Adrenal gland (tissue), 19 donors: ENCODE measurements at places on chromosomes 3 and 15.

DNA sequence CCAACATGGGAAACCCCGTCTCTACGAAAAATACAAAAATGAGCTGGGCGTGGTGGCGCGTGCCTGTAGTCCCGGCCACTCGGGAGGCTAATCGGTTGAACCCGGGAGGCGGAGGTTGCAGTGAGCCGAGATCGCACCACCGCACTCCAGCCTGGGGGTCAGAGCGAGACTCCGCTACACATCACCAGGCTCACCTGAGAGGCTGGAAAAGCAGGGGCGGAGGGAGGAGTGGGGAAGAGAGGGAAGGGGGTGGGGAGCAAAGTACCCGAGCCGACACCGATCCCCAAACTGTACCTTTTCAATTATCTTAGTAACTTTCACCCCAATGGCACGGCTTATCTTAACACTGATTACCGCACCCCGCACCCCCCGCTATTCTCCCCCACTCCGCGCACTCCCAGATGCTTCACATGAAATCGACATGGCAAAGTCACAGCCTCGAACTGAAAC is 46.4 kb upstream of the SYNM start:
- no peak overlapping the region for H3K27ac ChIP-seq
- H3K4me1 ChIP-seq = peaks cover 7% of the 10 kb centered on the region
- H3K36me3 ChIP-seq = no peaks in the 10 kb centered on the region
- peak; percentile 20 for DNase-seq

DNA sequence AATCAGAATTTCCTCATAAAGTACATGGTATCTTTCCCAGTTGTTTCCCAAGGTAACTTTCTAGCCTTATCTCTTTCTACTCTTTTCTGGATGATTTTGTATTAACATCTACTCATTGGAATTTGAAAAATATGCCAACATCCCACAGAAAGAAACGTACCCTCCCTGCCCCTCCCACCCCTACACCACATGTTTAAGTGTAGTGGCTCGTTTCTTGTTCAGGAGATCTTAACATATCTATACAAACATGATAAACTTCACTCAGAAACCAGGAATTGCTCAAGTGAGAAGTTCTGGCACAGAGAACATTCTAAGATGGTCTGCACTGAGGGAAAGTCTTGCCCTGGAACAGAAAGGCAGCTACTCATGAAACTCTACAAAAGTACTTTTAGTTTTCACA is 404.7 kb downstream of the SOX2 start:
- H3K4me1 ChIP-seq = no peaks in the 10 kb centered on the region
- no peak overlapping the region for H3K27ac ChIP-seq
- no peak overlapping the region for H3K4me3 ChIP-seq
- H3K27me3 ChIP-seq = no peaks in the 10 kb centered on the region
- H3K36me3 ChIP-seq = no peaks in the 10 kb centered on the region

DNA sequence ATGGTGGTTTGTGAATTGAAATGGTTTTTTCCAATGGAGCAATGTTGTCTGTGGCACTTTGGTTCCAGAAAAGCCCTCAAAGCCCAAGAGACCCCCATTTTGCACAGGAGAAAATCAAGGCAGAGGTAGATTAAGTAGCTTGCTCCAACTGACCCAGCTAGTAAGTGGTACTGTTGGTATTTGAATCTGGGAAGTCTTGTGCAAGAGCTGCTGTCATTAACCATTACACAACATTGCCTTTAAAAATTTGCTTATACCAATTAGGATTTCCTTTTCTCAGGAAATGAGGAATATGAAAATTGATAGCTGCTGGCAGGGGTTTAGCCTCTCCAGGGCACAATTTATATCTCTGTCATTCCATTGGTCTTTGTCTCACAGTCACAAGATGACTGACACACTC is 102.4 kb upstream of the UBE3A start:
- no peaks in the 10 kb centered on the region for H3K4me1 ChIP-seq
- H3K36me3 ChIP-seq = no peaks in the 10 kb centered on the region
- DNase-seq = no peak

- DNase-seq = no peak
- no peaks in the 10 kb centered on the region for H3K4me1 ChIP-seq
- no peak overlapping the region for H3K4me3 ChIP-seq
- H3K27ac ChIP-seq = no peak overlapping the region
These were observed 127.6 kb downstream of the TMCO5A start for GRCh38 chr15:38061856-38062649.

DNA sequence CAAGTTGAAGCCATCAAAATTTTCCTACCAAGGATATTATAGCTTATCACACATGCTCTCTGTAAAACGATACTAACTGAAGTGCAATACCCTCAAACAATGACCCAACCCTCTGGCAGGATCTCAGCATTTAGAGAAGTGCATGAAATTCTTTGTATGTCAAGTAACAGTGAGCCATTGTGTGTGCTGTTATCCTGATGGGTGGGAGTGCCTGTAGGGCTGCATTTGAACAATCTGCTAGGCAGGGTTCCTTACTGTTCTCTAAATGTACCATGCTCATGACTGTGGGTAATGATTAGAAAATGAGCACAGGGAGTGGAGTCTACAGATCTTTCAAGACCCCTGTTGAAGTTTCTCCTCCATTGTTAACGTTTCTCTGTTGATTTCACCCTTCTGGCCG is 398.1 kb downstream of the NSUN3 start:
- no peaks in the 10 kb centered on the region for H3K27me3 ChIP-seq
- no peak for DNase-seq
- no peaks in the 10 kb centered on the region for H3K4me1 ChIP-seq
- no peak overlapping the region for H3K27ac ChIP-seq

- no peak overlapping the region for H3K4me3 ChIP-seq
- no peaks in the 10 kb centered on the region for H3K36me3 ChIP-seq
- DNase-seq = peak; percentile 42
- no peaks in the 10 kb centered on the region for H3K27me3 ChIP-seq
- no peaks in the 10 kb centered on the region for H3K4me1 ChIP-seq
These were observed 262.0 kb upstream of the UMPS start for GRCh38 chr3:124467980-124468902.

DNA sequence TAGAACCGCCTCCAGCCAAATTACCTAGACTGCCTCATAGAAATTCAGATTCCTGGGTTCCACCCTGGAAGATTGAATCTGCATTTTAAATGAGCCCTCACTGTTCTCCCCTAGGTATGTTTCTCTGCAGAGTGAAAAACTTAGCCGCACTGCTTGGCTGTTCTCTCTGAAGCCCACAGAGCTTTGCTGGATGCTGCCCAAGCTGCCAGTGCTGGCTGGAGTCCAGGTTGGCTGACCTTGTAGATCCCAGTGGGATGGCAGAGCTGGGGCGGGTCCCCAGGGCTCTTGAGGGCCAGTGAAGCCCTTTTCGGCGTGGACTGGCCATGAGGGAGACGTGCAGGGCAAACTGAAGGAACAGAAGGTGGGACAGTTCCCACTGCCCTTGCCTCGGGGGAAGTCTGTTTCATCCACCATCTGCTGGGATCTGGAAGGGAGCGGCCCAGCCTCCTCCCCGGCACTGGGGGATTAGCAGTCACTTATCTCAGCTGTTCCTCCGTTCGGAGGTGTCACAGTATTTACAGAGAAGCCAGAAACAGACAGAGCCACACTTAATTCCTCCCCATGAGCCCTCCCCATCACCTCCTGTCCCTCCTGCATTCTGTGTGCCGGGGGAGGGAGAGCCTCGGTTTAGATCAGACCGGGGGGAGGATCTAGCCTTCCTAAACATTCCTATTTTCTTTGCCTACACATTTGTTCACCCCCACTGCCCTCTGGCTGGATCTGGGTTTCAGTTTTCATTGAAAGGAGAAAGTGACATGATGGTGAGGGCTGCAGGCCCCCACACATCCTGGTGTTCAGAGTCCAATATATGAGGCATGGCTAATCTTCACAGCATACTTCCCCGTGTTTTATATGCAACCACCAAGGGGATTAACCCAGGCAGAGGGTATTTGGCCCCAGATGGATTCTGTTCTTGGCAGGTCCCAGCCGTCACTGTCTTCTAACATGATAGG is 4.1 kb upstream of the ACTC1 start:
- no peaks in the 10 kb centered on the region for H3K36me3 ChIP-seq
- peaks cover 10% of the 10 kb centered on the region for H3K4me1 ChIP-seq
- H3K27me3 ChIP-seq = peaks cover 6% of the 10 kb centered on the region
- no peak overlapping the region for H3K4me3 ChIP-seq

DNA sequence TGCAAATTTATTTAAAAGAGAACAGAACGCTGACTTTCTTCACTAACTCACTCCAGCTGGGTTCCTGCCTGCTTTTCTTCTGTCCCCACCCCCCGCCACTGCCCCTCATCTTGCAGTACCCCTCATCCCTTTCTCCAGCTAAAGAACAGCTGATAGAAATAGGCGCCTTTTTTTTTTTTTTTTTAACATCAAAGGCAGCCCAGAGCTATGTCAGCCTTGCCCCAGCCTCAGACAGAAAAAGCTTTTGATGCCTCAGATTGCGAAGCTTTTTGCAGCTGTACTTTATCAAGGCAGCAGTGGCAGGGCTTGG is 1.8 kb downstream of the CADPS start:
- peaks cover 25% of the 10 kb centered on the region for H3K27me3 ChIP-seq
- H3K4me3 ChIP-seq = no peak overlapping the region
- H3K27ac ChIP-seq = no peak overlapping the region
- H3K36me3 ChIP-seq = no peaks in the 10 kb centered on the region
- peaks cover 9% of the 10 kb centered on the region for H3K4me1 ChIP-seq
- DNase-seq = no peak

GRCh38 chr15:41936649-41937567 is 35.4 kb downstream of the EHD4 start:
- no peaks in the 10 kb centered on the region for H3K36me3 ChIP-seq
- peak; percentile 65 for DNase-seq
- H3K27me3 ChIP-seq = no peaks in the 10 kb centered on the region
- peak overlapping the region; percentile 82 for H3K27ac ChIP-seq

- H3K4me1 ChIP-seq = no peaks in the 10 kb centered on the region
- H3K4me3 ChIP-seq = no peak overlapping the region
- no peak overlapping the region for H3K27ac ChIP-seq
- H3K27me3 ChIP-seq = no peaks in the 10 kb centered on the region
- DNase-seq = no peak
- H3K36me3 ChIP-seq = no peaks in the 10 kb centered on the region
These were observed 6.9 kb downstream of the CILP start for GRCh38 chr15:65204236-65204930.
